Chondrocyte (in vitro differentiated cells): ENCODE measurements at places on chromosomes 7 and 10. TPM values are rescaled to one million over a fixed set of nuclear protein-coding genes. Genes with fewer than 3 reads are reported as not detected.

GRCh38 chr10:76774987-76775603, 862.5 kb downstream of the KCNMA1 start:
- H3K4me3 ChIP-seq: no peak overlapping the region
- peaks cover 1% of the 10 kb centered on the region for H3K36me3 ChIP-seq
- peaks cover 7% of the 10 kb centered on the region for H3K4me1 ChIP-seq
- no peak for DNase-seq
- no peak overlapping the region for H3K27ac ChIP-seq
- no peaks in the 10 kb centered on the region for H3K27me3 ChIP-seq

DNA sequence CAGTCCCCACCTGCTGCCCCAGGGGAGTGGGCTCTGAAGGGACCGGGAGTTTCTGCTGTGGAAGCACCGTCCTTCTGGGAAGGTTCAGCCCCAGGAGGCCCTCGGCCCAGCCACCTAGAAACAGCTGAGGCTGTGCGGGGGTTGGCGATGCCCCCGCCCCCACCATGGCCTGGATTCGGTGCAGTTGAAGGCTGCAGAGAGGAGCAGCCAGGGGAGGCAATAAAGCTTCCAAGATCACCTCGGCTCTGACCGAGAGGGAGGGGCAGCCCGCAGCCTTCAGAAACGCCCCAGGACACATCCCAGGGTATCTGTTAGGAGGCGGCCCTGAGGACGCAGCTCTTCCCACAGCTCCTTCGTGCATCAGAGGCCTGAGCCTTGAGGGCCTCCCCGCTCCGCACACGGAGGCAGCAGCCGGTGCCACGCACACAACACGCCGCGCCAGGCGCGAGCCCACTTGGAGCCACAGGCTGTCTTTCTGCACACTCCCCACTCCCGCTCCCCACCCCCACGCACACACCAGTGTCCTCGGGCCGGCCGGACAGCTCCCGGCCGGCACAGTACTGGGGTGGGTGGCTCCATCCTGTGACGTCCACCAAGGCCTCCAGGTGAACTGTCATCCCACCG, 1.6 kb downstream of the KNDC1 start:
- no peaks in the 10 kb centered on the region for H3K36me3 ChIP-seq
- H3K4me3 ChIP-seq: no peak overlapping the region

GRCh38 chr10:132204781-132205473, 18.2 kb downstream of the DPYSL4 start:
- H3K27me3 ChIP-seq: no peaks in the 10 kb centered on the region
- no peak overlapping the region for H3K27ac ChIP-seq
- no peaks in the 10 kb centered on the region for H3K36me3 ChIP-seq
- no peak for DNase-seq
- H3K4me3 ChIP-seq: no peak overlapping the region

- peaks cover 65% of the 10 kb centered on the region for H3K27me3 ChIP-seq
- peaks cover 34% of the 10 kb centered on the region for H3K4me1 ChIP-seq
- no peak overlapping the region for H3K27ac ChIP-seq
- peaks cover 5% of the 10 kb centered on the region for H3K36me3 ChIP-seq
These were observed 5.2 kb upstream of the GATA3 start for GRCh38 chr10:8049045-8049864.

GRCh38 chr10:132283604-132284382, 24.0 kb downstream of the STK32C start:
- peaks cover 3% of the 10 kb centered on the region for H3K27me3 ChIP-seq
- H3K36me3 ChIP-seq: no peaks in the 10 kb centered on the region
- peak; percentile 83 for DNase-seq
- H3K4me1 ChIP-seq: no peaks in the 10 kb centered on the region

- no peak overlapping the region for H3K4me3 ChIP-seq
- DNase-seq: no peak
- H3K4me1 ChIP-seq: no peaks in the 10 kb centered on the region
- H3K27ac ChIP-seq: no peak overlapping the region
- no peaks in the 10 kb centered on the region for H3K36me3 ChIP-seq
These were observed 1018.2 kb upstream of the KCND2 start for GRCh38 chr7:119254742-119255141.

- H3K36me3 ChIP-seq: no peaks in the 10 kb centered on the region
- H3K4me3 ChIP-seq: no peak overlapping the region
- no peak overlapping the region for H3K27ac ChIP-seq
These were observed 33.2 kb downstream of the POR start for GRCh38 chr7:75948179-75948578.

GRCh38 chr10:5575482-5576153, 50.9 kb downstream of the CALML3 start:
- no peak overlapping the region for H3K27ac ChIP-seq
- peak; percentile 83 for DNase-seq
- H3K36me3 ChIP-seq: peaks cover 2% of the 10 kb centered on the region
- H3K4me3 ChIP-seq: no peak overlapping the region
- peaks cover 2% of the 10 kb centered on the region for H3K4me1 ChIP-seq
- H3K27me3 ChIP-seq: no peaks in the 10 kb centered on the region

- no peak for DNase-seq
- H3K4me1 ChIP-seq: peaks cover 11% of the 10 kb centered on the region
- H3K4me3 ChIP-seq: no peak overlapping the region
- no peaks in the 10 kb centered on the region for H3K27me3 ChIP-seq
- no peak overlapping the region for H3K27ac ChIP-seq
These were observed 10.7 kb downstream of the TRIM8 start for GRCh38 chr10:102654969-102655368.

GRCh38 chr10:63491588-63492316, 26.0 kb upstream of the JMJD1C start:
- no peak for DNase-seq
- H3K27me3 ChIP-seq: no peaks in the 10 kb centered on the region
- peak overlapping the region; percentile 63 for H3K4me3 ChIP-seq
- peak overlapping the region; percentile 98 for H3K27ac ChIP-seq

GRCh38 chr7:73971704-73972341, 56.1 kb upstream of the ELN start:
- no peak overlapping the region for H3K27ac ChIP-seq
- no peak overlapping the region for H3K4me3 ChIP-seq
- H3K36me3 ChIP-seq: no peaks in the 10 kb centered on the region
- peaks cover 10% of the 10 kb centered on the region for H3K4me1 ChIP-seq
- DNase-seq: peak; percentile 48

DNA sequence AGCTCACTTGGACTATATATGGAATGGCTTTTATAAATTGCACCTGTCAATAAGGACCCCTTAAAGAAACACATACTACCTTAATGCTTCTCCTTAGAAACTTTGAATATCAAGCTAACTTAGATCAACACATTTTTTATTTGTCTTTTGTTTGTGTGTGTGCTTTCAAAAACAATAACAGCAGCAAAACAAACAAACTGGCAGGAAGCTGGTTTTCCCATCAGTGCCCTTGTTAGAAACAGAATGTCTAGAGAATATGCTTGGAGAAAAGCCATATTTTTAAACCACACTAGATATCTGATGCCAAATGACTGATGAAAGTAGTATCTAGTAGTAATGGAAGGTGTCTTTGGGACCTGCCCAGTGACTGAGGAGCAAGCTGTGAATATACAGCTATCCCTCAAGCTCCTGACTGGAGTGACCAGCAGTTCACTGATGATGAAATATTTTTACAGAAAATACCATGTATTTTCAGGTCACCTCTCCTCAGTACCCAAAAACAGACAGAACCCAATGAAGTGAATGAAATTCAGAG, 1.0 kb downstream of the PDE1C start:
- peak overlapping the region; percentile 90 for H3K4me3 ChIP-seq
- H3K27me3 ChIP-seq: no peaks in the 10 kb centered on the region
- H3K27ac ChIP-seq: peak overlapping the region; percentile 73
- no peak for DNase-seq
- H3K4me1 ChIP-seq: peaks cover 62% of the 10 kb centered on the region
- peaks cover 4% of the 10 kb centered on the region for H3K36me3 ChIP-seq

- no peaks in the 10 kb centered on the region for H3K4me1 ChIP-seq
- no peak overlapping the region for H3K27ac ChIP-seq
- H3K36me3 ChIP-seq: no peaks in the 10 kb centered on the region
- no peak for DNase-seq
- no peaks in the 10 kb centered on the region for H3K27me3 ChIP-seq
- H3K4me3 ChIP-seq: no peak overlapping the region
These were observed 60.2 kb downstream of the SEMA3E start for GRCh38 chr7:83588602-83589240.

- H3K27ac ChIP-seq: no peak overlapping the region
- no peaks in the 10 kb centered on the region for H3K4me1 ChIP-seq
- no peak for DNase-seq
- H3K36me3 ChIP-seq: no peaks in the 10 kb centered on the region
- H3K27me3 ChIP-seq: peaks cover 23% of the 10 kb centered on the region
These were observed 78.1 kb downstream of the PRKCQ start for GRCh38 chr10:6501931-6502330.

GRCh38 chr7:762885-763284, 35.8 kb upstream of the PRKAR1B start:
- no peak overlapping the region for H3K4me3 ChIP-seq
- peaks cover 30% of the 10 kb centered on the region for H3K36me3 ChIP-seq
- DNase-seq: no peak
- H3K27ac ChIP-seq: no peak overlapping the region
- H3K27me3 ChIP-seq: no peaks in the 10 kb centered on the region

GRCh38 chr7:26508481-26508880, 216.8 kb downstream of the SNX10 start:
- DNase-seq: no peak
- H3K27ac ChIP-seq: no peak overlapping the region
- H3K4me1 ChIP-seq: no peaks in the 10 kb centered on the region
- H3K4me3 ChIP-seq: no peak overlapping the region

DNA sequence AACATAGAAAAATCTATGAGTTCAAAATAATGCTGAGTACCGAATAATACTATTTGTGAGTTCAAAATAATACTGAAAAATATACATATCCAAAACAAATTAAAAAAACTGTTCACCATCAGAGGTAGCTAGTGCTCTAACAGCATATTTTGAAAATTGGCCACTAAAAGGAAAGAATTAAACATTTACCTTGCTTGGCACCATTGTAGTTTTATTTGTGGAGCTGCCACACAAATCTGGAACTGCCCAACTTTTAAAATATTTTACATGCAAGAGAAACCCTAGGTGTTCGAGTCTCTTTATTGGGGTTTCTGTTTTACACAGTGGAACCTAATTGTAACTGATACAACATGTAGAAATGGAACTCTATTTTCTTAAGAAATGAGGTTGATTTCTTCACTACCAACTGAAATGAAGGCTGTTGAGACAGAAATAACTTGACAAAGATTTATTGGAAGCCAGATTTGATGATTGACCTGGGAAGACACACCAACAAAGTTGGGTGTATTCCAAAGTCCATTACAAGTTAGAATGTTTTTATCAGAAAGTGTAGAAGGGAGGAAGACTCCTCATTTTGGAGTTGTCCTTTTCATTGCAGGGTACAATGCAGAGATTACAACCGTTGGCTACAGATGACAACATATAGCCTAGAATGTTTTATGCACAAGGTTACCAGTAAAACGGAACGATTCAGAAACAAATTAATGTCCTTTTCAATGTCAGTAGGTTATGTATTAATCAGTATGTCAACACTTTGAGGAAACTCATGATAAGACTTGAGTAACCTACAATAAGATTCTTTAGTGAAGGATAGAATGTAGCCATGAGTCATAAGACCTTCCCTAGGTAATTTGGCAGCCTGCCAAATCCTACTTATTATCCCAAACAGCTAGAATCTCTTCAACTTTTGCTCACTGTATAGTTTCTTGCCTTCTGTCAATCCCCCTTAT, 73.8 kb upstream of the PAPSS2 start:
- H3K27ac ChIP-seq: no peak overlapping the region
- H3K36me3 ChIP-seq: no peaks in the 10 kb centered on the region
- H3K4me3 ChIP-seq: no peak overlapping the region
- H3K27me3 ChIP-seq: no peaks in the 10 kb centered on the region
- DNase-seq: no peak

SLC26A3 gene
- not detected in 3 replicates for total RNA-seq

AUTS2 gene
- 31.5 to 69.2 TPM (median 40.8 TPM) in 3 replicates for total RNA-seq

LRRC18 gene
- total RNA-seq: not detected in 3 replicates

FLNC gene
- 72.3 to 119 TPM (median 118 TPM) in 3 replicates for total RNA-seq

AKR1E2 gene
- total RNA-seq: 4.1 to 5.3 TPM (median 4.9 TPM) in 3 replicates

SKIDA1 gene
- 1.9 to 3.7 TPM (median 2.0 TPM) in 3 replicates for total RNA-seq

RTKN2 gene
- 3.4 to 4.0 TPM (median 3.9 TPM) in 3 replicates for total RNA-seq

MALRD1 gene
- total RNA-seq: 0.27 to 1.3 TPM in 2 of 3 replicates, not detected in the other

HMX3 gene
- not detected in 3 replicates for total RNA-seq
